GM04503 (cell line): ENCODE measurements at places on chromosomes 11 and 22.

DNA sequence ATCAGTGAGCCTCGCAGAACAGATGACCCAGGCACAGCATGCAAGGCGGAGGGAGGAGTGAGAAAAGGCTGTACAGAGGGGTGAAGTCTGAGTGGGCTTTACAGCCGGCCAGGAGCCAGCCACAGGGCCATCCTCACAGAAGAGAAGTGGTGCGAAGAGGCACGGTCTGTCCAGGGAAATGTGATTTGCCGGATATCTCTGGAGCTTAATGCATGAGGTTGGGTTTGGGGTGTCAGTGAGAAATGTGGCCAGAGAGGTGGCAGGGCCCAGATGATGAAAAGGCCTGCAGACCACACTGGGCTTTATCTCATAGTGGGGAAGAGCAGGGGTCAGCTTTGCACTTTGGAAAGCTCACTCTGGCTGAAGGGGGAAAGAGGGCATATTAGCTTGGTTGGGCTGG lies 255.2 kb downstream of the BUD13 start:
- DNase-seq, result no peak

DNA sequence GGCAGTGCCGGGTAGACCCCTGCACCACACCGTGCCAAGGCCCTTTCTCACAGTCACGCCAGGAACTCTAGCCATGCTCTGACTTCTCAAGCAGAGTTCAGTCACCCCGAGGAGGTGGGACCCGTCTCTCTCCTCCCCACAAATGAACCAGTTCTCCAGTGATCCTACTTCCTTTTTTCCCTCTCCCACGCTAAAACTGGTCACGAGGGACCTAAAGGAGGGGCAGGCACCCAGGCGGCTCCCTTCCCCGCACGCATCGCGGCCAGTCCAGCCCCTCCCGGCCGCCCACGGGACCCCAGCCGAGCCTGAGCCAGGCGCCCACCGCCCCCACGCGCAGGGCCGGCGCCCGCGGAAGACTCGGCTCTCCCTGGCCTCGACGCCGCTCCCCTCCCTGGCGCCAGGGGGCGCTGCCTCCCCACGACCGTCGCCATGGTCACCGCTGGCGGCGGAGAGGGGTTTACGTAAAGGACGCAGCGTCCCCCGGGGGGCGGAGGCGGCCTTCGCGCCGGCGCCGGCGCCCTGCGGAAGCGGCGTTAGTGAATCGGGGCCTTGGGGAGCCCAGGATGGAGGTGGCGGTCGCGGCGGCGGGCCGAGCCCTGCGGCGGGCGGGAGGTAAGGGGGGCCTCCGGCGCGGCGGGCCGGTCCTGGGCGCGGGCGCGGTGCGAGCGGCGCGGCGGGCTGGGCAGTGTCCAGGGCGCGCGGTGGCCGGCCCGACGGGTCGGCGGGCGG lies at the start of gene DAGLA:
TSS of gene DAGLA (plus strand) at position 499 of the 729 bp plus-strand sequence. CDS start 39,765 bp downstream, outside the sequence.
- DNase-seq, result no peak

GRCh38 chr22:33347002-33347401 lies 288.8 kb upstream of the SYN3 start:
- no peak for DNase-seq

DNA sequence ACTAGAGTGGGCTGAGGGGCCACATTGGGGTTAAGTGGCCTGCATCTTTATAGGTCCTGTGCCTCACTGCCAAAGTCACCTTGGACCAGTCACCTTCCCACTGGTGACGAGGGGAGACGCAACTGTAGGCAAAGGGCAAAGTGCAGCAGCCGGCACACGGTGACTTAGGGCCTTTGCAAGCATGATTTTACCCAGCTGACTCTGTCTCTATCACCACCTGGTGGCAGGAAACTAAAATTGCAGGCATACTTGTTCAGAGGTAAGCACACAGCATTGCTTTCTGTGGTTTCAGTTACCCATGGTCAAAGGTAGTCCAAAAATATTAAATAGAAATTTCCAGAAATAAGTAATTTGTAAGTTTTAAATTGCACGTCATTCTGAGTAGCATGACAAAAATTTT lies 1164.4 kb downstream of the BRD1 start:
- DNase-seq, result no peak
